ENCODE measurements at places on chromosomes 1 and 21. TPM values are rescaled to one million over a fixed set of nuclear protein-coding genes. Genes with fewer than 3 reads are reported as not detected.

ALPL gene
- total RNA-seq: 16.7 TPM

DNA sequence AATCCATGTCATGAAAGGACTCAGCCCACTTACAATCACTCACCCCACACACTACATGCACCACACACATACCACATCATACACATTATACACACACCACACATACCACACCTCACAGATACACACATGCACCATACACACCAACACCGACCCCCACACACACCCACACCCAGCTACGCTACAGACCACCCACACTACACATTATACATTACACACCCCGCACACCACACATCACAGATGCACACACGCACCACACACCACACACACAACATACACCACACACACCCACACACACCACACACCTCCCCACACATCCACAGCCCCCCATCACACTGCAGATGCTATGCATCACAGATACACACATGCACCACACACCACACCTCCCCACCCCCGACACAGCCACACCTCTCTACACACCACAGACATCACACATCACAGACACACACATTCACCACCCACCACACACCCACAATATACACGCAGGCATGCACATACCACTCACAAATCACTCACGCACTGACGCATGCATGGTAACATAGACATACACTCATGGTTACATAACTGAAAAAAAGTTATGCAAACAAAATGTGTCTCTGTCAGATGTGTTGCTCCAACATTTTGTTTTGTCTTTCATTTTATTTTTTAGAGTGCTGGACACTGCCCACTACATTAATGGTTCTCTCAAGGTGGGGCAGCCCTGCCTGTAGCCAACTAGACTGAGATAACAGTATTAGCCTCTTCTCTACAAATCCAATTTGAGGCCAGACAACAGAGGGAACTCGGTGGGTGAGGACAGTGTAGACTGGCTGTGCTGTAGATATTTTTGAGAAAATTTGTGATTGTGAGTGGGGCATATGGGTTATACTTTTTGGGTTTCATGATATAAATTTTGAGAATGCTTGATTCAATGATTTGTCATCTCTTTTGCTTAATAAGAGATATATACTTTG is 15.2 kb upstream of the PGBD2 start:
- DNase-seq: no peak
- H3K4me3 ChIP-seq: no peak overlapping the region
- no peaks in the 10 kb centered on the region for H3K4me1 ChIP-seq
- peaks cover 38% of the 10 kb centered on the region for H3K27me3 ChIP-seq

ZNF593OS gene
- total RNA-seq: not detected

- peaks cover 5% of the 10 kb centered on the region for H3K4me1 ChIP-seq
- no peak for DNase-seq
- H3K36me3 ChIP-seq: no peaks in the 10 kb centered on the region
- H3K27ac ChIP-seq: no peak overlapping the region
Measured at GRCh38 chr21:32818411-32818810, 46.9 kb upstream of the PAXBP1 start.

ISG15 gene
- 22.3 TPM for total RNA-seq

Measured in neural crest cell (in vitro differentiated cells).